NCI-H524 treated with DMSO at 0.1 percent for 48 hours (cell line): ENCODE measurements at places on chromosomes 1 and 21.
A peak's percentile ranks its signal among the peaks of the same experiment; 100 is the strongest.

DNA sequence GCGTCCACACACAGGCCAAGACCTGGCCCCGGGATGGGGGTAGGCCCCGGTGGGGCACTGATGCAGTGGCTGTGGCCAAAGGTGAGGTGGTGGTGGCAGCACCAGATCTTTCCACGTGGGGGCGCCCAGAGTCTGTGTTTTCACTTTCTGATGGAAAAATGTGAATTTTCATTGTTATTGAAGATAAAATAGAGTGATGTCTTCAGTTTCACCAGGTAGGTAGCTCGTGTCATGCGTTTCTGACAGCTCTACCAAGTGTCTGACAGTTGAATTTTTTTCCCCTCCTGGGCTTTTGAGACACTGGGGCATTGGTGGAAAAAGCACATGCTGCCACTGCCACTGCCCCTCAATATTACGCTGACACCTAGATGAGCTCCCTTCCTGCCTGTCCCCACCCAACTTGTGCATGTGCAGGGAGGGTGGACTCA lies 40.0 kb upstream of the MAGOH start:
- no peak for DNase-seq

DNA sequence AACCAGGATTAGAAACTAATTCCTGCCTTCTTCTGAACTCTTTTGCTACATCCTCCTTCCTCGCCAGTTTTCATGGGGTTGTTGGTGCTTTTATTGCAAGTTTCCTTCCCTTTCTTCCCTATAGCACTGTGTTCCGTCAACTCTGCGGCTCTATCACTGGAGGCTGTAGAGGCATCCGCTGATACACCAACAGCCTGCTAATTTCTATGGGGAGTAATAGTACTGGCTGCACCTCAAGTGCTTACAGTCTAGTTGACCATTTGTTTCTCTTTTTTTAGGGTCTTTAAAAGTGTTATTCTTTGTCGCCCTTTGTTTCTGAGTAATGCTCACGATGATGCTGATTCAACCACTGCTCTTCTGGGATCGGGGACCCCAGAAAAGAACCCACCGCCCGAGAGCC lies 746 bp downstream of the MIS18A start:
- DNase-seq, result no peak

GRCh38 chr1:247528812-247529474 lies 7.3 kb downstream of the OR2C3 start:
- no peak for DNase-seq

DNA sequence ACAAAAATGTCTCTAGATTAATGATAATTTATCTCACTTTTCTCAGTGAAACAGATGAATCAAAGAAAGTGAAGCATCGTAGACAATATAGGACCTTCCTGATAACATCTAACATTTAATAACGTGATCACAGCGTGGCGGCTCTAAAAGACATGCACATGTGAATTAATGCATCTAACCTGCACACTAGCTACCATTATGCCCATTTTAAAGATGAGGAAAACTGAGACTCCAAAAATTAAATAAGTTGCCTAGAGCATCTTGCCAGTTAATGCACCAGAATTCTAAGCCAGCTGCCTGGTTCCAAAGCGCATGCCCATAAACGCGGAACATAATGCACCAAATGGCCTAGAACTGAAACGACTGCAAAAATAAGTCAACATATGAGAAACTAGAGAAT lies 23.5 kb downstream of the ERG start:
- DNase-seq, result no peak

DNA sequence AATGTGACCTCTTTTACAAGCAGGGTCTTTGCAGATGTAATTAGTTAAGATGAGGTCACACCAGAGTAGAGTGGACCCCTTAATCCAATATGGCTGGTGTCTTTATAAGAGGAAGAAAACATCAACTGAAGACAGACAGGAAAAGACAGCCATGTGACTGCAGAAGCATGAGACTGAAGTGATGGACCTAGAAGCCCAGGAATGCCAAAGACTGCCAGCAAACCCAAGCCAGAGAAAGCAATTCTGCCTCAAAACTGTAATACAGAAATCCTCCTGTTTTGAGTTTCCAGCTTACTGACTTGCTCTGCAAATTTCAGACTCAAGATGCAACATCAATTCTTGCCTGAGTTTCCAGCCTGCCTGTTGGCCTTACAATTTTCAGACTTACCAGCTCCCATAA lies 17.3 kb downstream of the ENAH start:
- DNase-seq, result no peak

DNA sequence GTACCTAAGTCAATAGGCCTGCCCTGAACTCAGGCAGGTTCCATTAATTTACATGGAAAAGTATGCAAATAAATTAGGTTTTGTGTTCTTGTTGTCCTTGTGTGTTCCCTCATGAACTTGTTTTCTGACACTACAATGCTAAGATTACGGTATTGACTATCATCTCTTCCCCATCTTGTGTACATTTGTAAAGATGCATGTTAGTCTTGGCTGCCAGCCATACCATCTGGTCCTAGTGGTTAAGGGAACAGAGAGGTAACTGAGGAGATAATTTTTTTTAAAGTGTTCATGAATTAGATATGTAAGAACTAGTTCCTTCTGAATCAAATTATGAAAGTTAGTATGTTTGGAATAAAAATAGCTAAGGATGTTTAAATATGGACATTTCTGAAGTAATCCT lies 167.6 kb upstream of the ADAMTS5 start:
- peak; percentile 54 for DNase-seq

DNA sequence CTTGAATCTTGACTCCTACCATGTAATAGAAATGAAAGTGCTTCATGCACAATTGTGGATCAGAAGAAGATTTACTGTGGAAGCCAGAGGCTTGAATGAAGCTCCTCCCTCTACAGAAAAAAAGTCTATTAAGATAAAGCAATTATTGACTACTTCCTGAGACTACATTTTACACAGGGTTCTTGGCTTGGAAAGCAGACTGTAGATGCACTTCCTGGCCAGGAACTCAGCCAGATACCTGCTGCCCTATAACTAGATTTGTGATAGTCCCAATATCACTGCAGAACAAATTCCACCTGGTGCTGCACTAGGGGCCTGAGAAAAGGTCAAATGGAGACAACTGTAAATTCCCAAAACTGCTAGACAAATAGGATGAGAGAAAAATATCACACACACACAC lies 96.8 kb upstream of the GUCA2B start:
- DNase-seq, result no peak

DNA sequence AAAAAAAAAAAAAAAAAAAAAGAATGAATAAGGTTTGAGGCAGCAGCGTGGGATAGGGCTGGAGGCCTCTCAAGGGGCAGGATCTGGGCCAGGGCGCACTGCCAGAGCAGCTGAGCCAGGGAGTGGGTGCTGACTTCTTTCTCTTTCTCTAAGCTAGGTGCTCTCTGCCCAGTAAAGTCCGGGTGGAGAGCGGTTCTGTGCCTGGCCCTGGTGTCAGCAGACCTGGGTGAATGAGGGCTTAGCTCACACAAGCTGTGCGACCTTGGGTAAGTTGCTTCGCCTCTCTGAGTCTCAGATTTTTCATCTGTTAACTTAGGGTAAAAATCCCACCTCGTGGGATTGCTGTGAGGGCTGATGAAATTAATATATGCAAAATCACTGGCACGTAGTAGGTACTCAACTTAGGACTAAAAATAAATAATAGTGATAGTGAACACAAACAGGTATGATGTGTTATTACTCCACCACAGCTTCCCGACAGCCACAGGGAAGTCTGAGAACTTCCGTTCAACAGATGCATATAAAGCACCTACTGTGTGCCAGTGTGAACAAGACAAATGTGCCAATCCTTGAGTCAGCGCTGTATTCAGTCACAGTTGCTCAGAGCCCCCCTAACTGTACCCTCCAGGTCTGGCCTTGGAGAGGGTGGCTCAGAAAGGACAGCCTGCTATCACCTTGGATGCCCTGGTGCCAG lies 2.0 kb upstream of the FAM131C start:
- DNase-seq, result no peak

DNA sequence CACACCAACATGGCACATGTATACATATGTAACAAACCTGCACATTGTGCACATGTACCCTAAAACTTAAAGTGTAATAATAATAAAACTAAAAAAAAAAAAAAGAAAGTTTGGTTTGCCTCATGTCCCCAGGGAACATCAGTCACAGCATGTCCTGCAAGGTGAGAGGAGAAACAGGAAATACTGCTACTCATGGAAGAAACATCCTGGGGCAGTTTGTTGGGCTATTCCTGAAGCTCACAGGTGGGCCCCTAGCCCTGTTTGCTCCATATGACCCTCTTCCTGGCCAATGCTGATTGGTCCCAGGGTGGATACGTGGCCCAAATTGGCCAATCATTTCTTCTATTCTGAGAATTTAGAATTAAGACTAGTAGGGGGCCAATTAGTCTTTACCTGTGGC lies 103.4 kb upstream of the ADAR start:
- DNase-seq, result no peak

DNA sequence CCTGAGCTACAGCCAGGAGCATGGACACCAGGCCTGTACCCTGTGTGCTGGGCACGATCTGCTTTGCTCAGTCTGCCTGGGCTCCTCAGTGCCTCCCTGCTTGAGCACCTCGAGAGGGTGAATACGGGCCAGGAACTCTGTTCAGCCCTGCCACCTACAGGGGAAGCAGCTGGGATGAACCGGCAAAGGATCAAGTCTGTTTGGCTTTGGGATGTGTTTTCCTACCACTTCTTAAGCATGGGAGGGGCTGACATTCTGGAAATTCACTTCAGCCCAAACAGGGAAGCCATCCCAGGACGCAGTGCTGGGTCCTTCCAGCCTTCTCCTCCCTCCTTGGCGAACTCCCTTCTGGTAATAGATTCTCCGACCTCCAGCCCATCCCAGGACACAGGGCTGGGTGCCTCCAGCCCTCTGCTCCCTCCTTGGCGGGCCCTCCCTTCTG lies 55.8 kb upstream of the SELENON start:
- DNase-seq, result peak; percentile 43

DNA sequence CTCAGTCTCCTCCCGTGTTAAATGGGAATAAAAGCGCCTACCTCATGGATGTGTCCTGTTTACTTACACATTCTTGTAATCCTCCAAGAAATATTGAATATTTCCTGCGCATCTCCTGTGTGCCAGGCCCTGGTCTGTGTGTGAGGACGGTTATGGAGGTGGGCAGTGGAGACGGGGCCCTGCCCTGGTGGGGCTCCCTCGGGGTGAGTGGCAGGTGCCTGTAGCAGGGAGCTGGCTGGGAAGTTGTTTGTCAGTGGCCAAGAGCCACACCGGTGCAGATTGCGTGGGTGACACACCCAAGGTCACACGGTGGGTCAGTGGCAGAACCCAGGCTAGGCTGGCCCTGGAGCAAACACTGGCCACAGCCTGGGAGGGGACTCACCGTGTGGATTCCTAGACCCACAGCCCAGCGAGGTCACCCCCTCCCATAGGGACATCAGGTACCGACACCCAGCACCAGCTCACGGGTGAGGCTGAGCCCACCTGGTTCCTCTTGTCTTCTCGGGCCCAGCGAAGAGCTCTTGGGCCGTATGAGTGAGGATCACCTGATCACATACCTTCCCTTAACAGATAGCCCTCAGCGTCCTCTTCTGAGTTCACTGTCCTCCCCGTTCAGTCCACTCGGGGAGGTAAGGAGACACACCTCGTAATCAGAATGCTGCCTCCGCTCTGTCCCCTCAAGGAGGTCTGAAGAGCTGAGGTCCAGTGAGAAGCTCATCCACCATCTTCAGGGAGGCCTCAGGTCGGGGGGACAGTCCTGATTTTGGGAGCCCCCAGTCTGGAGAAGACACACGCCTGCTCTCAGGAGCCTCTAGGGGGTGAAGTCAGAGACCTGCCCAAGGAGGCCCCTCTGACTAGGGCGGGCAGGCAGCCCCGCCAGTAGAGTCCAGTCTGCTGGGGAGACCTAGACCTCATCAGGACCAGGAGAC lies 349.6 kb downstream of the MATN1 start:
- DNase-seq, result no peak

GRCh38 chr1:144551543-144552424 lies 40.9 kb upstream of the PPIAL4F start:
- no peak for DNase-seq

DNA sequence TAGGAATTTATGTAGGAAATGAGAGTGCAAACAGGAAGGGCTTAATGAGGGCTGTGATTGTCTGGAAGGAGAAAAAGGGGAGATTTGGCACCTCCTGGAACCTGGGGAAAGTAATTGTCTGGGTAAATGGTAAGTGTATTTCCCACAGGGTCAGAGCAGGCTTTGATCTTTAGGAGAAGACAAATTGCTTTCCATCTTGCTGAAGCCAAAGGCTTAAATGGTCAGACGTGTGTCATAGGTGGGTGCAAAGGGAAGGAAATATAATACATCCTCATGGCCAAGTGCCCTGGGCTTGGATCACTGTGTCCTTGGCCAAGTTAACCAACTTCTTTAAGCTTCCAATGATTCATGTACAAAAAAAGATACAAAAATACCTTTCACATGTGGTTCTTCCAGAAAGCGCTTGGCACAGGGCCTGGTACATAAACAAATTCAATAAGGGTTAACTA lies 1.3 kb upstream of the DUSP23 start:
- no peak for DNase-seq

DNA sequence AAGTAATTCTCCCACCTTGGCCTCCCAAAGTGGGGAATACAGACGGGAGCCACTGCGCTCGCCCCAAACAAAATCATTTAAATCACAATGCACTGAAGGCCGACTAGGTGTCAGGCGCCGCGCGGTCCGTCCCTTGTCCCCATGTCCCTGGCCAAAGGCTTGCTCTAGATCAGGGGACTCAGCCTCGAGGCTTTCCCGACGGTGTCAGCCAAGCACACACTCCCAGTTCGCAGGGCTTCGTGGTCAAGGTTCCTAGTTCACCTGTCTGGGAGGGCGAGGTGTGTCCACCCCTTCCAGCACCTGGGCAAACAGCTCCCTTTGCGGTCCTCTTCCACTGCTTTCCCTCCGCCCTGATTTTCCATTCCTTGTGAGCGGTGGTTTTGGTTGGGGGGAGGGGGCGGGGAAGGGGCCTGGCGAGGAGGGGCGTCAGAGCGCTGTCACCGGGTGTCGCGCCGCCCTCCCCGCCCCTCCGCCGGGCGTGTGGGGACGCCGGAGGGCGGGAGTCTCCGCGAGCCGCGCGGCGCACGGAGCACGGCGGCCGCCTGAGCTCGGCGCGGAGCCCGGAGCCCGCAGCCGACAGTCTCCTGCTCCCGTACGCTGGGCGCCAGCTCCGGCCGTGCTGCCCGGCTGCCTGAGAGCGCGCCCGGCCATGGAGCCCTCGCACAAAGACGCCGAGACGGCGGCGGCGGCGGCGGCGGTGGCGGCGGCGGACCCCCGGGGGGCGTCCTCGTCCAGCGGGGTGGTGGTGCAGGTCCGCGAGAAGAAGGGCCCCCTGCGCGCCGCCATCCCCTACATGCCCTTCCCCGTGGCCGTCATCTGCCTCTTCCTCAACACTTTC lies at the start of gene STUM:
STUM (plus strand) TSS at position 509 of the 838 bp plus-strand sequence; CDS start at position 650, 141 bp downstream.
- no peak for DNase-seq

DNA sequence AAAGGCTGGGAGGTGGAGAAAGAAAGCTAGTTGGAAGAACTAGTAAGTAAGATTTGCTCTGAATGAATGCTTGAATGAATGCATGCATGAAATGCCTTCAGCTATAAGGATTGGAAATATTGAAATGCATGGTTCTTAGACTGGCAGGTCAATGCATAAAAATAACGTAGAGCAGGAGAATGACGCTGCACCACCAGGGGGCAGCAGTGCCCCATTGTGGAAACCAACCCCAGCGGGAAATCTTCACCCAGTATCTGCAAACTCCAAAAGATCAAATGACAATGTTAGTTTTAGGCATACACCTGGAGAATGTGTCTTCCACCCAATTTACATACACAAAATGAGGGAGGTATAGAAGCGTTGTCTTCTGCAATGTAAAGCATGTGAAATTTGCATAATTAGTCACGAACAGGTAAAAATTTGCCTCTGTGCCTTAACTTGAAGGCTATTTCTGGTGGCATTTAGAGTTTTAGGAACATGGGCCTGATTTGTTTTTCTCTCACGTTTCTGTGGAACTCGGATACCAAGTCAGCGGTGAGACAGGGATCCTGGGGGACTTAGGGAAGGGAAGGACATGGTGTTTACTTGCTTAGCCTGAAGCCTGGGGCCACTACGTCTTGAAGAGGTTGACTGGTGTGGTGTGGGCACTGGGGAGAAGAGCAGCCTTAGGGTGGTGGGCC lies 78.6 kb downstream of the HHAT start:
- DNase-seq, result no peak
